HFF-Myc (cell line): ENCODE measurements at places on chromosomes 12 and 14.

- no peak for DNase-seq
Observed at GRCh38 chr14:92644171-92644969, 104.1 kb downstream of the LGMN start.

DNA sequence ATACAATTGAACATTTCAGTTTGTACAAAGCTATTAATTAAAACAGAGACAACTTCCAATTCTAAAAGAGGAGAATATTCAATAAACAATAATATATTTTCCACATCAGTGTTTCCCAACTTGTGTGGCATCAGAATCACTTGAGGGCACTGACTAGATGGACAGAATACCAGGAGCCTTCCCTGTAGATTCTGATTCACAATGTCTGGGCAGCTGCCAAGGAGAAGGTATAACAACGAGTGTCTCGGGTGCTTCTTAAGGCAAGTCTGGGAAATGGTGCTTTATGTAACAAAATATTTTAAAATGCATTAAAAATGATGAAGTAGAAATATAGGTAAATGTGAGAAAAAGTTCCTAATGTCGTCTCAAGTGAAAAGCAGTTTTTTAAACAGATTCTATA is 26.2 kb downstream of the GALC start:
- DNase-seq: no peak

DNA sequence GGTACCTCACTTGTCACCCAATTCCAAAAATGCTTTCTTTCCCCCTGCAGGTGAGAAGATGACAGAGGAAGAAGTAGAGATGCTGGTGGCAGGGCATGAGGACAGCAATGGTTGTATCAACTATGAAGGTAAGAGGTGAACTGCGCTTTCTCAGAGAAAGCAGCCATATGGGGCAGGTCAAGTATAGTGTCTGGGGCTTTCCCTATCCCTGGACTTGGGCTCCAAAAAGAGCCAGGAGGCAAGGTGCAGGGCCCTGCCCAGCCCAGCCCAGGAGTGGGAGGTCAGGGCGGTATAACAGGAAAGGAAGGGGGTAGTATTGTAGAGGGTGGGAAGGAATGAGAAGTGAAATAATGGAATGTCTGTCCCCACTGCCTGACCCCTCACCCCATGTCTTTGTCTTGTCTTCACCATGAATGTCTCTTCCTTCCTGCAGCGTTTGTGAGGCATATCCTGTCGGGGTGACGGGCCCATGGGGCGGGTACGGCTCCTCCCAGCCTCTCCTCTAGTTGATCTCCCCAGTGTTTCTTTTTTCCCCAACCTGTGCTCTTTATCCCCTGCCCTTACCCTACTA is 2.1 kb downstream of the MYL6 start:
- no peak for DNase-seq

DNA sequence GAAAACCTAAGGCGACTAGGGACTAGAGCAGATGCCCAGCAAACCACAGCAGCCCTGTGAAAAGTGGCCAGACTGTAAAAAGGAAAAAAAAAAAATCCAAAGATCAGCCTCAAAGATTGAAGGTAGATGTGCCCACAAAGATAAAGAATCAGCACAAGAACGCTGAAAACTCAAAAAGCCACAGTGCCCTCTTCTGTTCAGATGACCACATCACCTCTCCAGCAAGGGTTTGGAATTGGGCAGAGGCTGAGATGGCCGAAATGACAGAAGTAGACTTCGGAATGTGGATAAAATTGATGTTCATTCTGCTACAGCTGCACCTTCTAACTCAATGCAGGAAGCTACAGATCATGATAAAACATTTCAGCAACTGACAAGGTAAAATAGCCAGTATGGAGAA is 154.4 kb downstream of the GPHN start:
- DNase-seq: no peak

- no peak for DNase-seq
Observed at GRCh38 chr12:42309996-42310395, 15.9 kb downstream of the ZCRB1 start.

- peak; percentile 20 for DNase-seq
Observed at GRCh38 chr12:101570047-101570446, 24.7 kb upstream of the MYBPC1 start.

GRCh38 chr12:113462117-113462774 is 9.4 kb downstream of the LHX5 start:
- DNase-seq: peak; percentile 36

GRCh38 chr12:42585841-42586216 is 3.7 kb downstream of the PRICKLE1 start:
- no peak for DNase-seq

- no peak for DNase-seq
Observed at GRCh38 chr12:83130178-83130577, 443.5 kb downstream of the TMTC2 start.

- no peak for DNase-seq
Observed at GRCh38 chr12:68378872-68379606, 46.9 kb upstream of the MDM1 start.

DNA sequence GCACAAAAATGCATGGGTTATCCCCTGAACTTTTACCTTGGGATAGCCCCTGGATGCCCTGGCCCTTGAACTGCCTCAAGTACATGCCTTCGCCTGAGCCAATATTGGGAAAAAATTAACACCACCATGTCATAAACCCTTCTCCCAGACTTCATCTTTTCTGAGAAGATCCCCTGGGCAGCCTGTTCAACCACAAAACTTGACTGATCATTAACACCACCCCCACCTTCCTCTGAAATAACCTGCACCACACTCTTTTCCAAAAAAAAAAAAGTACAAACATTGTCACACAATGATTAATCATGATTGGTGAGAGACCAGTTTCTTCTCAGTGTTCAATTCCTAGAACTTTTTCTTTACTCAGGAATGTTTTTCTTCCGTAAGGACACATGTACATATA is 217.9 kb downstream of the PAX9 start:
- no peak for DNase-seq

DNA sequence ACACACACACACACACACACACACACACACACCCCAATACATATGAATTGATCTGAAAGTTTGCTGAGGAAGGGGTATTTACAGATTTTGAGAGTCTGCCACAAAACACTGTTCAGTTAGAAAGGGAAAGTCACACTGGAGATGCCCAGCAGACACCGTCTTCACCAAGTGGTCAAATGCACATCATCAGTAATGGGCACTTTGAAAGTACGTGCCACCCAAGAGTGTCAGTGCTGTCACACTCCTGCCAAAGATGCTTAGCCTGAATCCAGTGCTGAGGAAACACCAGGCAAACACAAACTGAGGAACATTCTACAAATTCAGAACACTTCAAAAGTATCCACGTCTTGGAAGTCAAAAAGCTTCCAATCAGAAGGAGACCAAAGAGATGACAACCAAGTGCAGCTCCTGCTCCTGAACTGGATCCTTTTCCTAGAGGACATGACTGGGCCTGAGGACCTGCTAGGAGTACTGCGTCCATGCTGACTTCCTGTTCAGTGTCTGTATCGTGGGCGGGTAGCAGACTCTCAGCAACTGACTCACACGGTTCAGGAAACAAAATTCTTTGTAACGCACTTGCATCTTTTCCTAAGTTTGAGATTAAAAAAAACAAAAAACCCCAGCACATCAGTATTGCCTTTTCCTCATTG is 18.6 kb downstream of the PSMC1 start:
- no peak for DNase-seq

GRCh38 chr14:57089901-57090300 is 178.8 kb downstream of the EXOC5 start:
- no peak for DNase-seq

DNA sequence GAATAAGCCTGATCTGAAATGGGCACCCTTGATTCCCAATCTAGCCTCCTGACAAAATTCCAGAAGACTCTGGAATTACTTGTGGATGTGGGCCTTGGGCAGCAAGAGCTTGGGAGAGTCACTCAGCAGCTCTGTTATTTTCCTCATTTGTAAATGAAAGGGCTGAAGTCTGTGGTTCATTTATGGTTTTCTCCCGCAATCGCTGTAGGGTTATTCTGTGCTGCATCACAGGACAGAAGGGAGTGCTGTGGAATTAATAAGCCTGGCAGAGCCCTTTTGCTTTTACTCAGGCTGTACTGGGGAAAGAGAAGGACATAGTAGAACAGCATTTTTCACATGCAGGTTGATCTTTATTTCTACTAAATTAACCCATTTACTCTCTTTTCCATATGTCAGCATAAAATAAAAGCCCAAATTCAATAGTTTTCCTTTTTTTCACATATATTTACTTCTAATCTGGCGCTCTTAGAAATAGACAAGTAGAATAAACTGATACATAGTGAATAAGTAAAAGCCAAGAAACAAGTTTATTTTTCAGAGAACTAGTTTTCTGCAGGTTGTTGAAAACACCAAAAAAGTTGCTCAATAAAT is 49.2 kb downstream of the DUSP16 start:
- no peak for DNase-seq

GRCh38 chr14:85316701-85317410 is 213.1 kb upstream of the FLRT2 start:
- DNase-seq: no peak

DNA sequence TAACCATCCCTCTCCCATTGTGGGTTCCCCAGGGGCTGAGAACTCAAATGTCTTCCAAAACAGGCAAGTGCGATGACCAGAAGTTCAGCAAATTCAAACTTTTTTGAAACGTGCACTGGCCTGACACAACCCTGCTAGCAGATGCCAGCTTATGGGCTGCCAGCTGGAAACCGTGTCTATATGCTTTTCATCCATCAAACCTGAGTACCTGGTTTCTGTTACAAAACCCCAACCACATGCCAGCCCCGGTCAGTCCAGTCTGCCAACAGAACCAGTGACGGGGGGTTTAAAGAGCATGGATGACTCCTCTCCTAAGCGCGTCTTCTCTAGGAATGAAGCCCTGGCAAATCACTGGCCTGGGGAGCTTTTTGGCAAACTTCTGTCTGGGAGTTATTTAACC is 189.7 kb downstream of the TTC7B start:
- no peak for DNase-seq

GRCh38 chr12:116372815-116373214 is 95.3 kb upstream of the MED13L start:
- no peak for DNase-seq

- no peak for DNase-seq
Observed at GRCh38 chr12:100716945-100717732, 77.4 kb upstream of the ANO4 start.

- no peak for DNase-seq
Observed at GRCh38 chr12:65098364-65098763, 22.7 kb downstream of the WIF1 start.

DNA sequence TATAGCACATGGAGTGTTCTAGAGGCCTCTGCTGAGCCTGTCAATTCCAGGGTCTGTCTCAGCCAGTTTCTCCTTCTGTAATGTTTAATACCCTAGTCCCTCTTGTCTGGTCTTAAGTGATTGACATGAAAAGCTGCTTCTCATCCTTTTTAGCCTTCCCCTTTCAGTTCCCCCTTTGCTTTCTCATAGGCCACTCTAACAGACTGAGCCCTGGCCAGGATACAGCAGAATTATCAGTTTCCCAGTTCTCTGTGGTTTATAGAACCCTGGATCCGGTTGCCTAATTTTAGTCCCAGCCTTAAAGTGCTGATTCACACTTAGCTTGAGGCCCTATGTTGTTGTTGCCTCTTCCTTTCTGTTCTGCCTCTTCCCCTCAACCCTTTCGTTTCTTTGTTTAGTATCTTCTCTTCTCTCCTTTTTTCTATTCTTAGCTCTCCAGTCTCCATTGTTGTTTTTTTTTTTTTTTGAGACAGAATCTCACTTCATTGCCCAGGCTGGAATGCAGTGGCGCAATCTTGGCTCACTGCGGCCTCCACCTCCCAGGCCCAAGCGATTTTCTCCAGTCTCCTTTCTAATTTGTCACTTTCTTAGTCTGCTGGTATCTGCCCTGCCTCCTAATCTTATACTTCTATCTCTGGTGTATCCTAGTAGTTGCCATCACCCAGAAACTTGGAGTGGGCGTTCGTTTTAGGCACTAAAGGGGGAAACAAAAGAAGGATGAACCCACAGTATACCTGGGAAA is 2.9 kb upstream of the BIN2 start:
- DNase-seq: no peak
